ENCODE measurements at places on chromosomes 13 and 19. TPM values are rescaled to one million over a fixed set of nuclear protein-coding genes. Genes with fewer than 3 reads are reported as not detected.

GRCh38 chr13:59730026-59730425 lies 433.7 kb downstream of the DIAPH3 start:
- no peak for DNase-seq

DNA sequence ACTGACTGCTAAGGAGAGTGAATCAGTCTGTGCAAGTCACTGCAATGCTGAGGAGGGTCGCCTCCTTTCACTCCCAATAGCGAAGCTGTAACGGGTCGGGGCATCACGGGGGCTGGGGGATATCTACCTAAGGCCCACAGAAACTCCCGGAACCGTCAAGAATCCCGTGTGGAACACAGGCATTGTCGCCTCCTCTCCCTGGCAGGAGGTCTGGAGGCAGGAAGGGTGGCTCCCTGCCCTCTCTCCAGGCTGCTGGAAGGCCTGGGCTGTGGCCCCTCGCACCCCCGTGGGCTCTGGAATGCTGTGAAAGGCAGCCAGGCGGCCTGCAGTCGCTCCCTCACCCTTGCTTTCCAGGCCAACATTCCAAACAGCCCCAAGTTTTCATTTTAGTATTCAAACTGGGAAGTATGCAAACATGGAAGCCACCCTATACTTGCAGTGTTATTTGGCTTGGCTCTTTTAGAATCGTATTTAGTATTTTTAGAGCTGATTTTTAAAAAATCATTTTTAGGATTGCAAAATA lies 109.4 kb downstream of the CRYL1 start:
- DNase-seq = peak; percentile 67

- DNase-seq = no peak
These were observed 14.0 kb downstream of the SCGB2B2 start for GRCh38 chr19:34662919-34663318.

- no peak for DNase-seq
These were observed 53.1 kb upstream of the CYSLTR2 start for GRCh38 chr13:48600374-48601364.

- DNase-seq = no peak
These were observed 110.5 kb downstream of the COG6 start for GRCh38 chr13:39765801-39766463.

GRCh38 chr19:6803036-6803404 lies 30.5 kb downstream of the VAV1 start:
- no peak for DNase-seq

DNA sequence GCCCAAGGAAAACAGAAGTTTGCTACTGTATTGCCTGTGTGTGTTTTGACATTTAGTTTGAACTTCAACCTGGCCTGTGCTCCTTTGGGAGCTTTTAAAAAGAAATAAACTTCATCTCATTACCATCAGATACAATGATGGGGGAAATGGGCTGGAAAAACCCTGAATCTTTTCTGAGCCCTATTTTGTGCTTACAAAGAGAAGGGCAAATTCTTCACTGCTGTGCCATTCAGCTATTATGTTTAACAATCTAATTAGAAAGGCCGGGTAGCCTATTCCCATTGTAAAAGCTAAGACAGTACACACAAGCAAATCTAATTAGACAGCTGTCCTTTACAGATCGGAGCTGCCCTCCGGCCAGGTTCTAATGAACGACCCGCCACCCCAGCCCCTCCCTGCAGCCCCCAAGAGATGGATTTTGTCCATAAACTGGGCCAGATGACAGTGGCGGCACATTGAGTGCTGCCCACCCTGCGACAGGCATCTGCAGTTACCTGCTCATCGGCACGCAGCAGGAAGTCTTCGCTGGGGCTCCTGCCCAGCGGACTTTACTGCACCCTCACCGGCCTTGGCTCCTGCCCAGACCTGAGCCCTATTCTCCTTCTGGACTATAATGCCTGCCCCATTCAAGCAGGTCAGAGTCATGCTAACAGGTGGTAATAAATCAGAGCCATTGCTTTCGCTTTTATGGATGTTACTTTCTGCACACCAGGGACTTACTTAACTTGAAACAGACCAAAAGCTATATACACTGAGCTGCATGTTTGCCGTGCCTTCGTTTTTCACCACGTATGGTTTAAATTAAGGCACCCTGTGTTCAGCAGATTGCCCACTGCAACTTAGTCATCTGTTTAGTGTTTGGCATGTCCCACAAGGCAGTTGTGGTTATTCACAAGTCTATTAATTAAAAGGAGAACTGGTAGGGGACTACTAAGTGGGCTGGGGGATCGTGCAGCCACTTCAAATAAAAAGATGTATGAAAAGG lies 549.6 kb downstream of the FGF9 start:
- no peak for DNase-seq

The DUS3L gene
- 19.1 TPM for total RNA-seq

The HSPH1 gene
- total RNA-seq = 42.3 TPM

All from posterior vena cava (tissue), 2 donors.